Stimulated activated CD8-positive, alpha-beta memory T cell treated with anti-CD3 and anti-CD28 coated beads, Interleukin-15, amount 100 ng/mL, for 1 hour (primary cell): ENCODE measurements at places on chromosomes 11 and 22.
A peak's percentile ranks its signal among the peaks of the same experiment; 100 is the strongest.

DNA sequence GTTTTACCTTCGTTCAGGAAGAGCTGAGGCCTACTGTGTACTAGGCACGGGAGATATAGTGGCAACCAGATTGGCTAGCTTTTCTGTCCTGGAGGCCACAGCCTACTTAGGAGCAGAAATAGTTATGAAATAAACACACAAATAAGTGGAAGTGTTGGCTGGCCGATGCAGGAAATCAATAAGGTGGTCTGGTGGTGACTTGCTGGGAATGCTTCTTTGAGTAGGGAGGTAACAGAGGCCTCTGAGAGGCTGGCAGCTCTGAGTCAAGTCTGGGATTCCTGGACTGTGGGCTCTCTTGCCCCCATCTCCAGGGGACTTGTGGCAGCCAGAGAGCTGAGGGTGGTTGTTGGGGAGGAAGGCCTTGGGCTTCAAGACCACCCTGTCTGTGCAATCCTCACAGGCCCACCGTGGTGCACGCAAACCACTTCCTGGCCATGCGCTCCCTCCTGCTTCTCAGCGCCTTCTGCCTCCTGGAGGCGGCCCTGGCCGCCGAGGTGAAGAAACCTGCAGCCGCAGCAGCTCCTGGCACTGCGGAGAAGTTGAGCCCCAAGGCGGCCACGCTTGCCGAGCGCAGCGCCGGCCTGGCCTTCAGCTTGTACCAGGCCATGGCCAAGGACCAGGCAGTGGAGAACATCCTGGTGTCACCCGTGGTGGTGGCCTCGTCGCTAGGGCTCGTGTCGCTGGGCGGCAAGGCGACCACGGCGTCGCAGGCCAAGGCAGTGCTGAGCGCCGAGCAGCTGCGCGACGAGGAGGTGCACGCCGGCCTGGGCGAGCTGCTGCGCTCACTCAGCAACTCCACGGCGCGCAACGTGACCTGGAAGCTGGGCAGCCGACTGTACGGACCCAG, 4.1 kb downstream of the SERPINH1 start:
- DNase-seq, result no peak

GRCh38 chr11:130585545-130585944, 137.1 kb downstream of the ADAMTS15 start:
- no peak for DNase-seq

- DNase-seq, result no peak
These were observed 23.4 kb upstream of the CLMP start for GRCh38 chr11:123218451-123218850.

GRCh38 chr11:17267576-17267975, 9.0 kb upstream of the NUCB2 start:
- no peak for DNase-seq

DNA sequence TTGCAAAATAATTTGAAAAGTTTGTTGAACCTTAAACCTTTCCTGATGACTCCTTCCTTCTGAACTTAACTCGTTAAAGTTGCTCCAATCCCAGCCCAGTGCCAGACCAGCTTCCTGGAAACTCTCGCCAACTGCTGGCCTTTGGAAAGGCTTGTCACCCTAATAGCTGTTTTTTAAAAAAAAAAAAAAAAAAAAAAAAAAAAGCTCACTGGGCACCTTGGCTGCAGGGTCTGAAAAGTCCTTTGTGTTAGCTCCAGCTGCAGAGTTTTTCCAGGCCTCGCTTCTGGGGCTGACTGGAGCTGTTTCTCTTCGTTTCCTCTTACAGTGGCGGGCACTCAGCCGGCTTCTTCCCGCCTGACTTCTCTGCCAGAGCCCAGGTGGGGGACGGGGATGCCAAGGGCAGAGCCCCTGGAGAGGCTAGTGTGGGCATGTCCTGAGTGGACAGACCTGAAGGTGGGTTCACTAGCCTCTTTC, 25.1 kb downstream of the KCNQ1OT1 start:
- DNase-seq, result no peak

- no peak for DNase-seq
These were observed 148.8 kb downstream of the CRYBB2 start for GRCh38 chr22:25368271-25368670.

DNA sequence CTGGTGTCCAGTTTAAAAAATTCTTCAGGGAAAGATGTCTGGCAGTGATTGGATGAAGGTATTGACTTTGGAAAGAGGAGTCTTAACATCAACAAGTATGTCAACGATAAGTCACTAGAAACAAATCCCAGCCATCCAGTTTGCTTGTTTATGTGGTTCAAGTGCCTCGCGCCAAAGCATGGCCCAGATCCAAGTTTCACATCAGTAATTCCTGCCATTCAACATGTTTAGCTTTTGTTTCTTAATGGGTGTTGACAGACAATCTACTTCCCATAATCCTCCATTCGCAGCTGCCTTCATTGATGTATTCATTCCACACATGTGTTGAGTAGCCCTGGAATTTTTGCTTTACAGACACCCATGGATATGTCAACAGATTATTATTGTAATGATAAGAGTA, 77.8 kb downstream of the UBASH3B start:
- no peak for DNase-seq

DNA sequence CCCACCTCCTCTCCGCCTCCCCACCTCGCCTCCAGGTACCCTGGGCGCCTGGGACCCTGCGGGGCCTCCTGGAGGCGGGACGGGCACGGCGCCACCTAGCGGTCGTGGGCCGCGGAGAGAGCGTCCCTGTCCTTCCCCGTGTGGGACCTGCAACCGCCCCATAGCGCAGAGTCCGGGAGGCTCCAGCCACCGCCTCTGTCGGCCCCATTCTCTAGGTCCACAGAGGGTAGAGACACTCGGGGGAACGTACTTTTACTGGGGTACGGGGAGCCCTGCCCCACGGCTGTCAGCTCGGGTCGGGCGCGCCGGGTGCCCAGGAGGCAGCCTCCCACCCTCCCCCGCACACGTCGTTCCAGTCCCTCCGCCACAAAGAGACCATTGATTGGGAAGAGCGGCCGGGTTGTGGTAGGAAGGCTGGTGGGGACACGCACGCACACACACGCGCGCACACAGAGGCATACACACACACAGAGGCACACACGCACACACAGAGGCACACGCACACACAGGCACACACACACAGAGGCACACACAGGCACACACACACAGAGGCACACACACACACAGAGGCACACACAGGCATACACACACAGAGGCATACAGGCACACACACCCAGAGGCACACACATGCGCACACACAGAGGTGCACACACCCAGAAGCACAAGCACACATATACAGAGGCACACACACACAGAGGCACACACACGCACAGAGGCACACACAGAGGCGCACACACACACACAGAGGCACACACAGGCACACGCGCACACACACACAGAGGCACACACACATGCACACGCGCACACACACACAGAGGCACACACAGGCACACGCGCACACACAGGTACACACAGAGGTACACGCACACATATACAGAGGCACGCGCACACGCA, 12.6 kb upstream of the NECTIN1 start:
- peak; percentile 40 for DNase-seq

GRCh38 chr11:122207921-122208764, 92.1 kb upstream of the BLID start:
- no peak for DNase-seq

GRCh38 chr11:75241036-75241905, 697 bp downstream of the TPBGL start:
- DNase-seq, result peak; percentile 66

GRCh38 chr11:87803748-87804147, 371.5 kb downstream of the RAB38 start:
- no peak for DNase-seq

DNA sequence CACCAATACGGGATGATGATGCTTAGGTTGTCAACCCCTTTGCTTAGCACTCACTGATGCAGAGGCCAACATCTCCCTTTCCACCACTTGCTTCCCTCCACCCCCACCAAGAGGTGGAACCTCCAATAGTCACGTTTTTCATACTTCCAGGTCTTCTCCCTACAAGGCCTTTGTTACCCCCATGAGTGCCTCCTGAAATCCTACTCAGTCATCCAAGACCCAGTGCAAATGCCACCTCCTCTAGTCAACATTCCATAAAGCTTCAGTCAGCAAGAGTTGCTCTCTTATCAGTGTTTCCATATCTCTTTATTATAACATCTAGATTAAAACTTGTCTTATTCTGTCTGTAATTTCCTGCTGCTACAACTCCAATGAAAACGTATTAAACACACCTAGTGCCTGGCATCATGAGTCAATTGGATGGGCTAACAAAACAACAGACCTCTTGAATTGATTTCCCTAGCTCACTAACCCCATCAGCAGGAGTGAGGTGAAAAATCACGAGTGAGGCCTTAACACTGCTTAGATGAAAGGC, 370.7 kb upstream of the CCDC90B start:
- no peak for DNase-seq

GRCh38 chr11:62142921-62143320, 19.1 kb downstream of the INCENP start:
- DNase-seq, result no peak

DNA sequence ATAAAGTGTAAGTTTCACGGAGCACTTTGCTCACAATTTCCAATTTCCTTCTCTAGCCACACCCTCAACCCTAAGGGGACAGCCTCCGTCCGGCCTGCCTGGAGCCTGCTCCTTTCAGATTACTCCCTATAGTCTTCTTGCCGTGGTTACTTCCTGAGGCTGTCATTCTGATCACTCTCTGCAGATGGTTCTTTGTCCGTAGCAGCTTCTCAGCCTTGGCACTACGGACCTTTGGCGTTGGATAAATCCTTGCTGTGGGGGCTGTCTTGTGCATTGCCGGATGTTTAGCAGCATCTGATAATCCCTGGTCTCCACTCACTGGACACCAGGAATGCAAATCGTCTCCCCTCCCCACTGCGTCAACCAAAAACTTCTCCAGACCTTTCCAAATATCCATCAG, 447.5 kb upstream of the KIRREL3 start:
- no peak for DNase-seq

DNA sequence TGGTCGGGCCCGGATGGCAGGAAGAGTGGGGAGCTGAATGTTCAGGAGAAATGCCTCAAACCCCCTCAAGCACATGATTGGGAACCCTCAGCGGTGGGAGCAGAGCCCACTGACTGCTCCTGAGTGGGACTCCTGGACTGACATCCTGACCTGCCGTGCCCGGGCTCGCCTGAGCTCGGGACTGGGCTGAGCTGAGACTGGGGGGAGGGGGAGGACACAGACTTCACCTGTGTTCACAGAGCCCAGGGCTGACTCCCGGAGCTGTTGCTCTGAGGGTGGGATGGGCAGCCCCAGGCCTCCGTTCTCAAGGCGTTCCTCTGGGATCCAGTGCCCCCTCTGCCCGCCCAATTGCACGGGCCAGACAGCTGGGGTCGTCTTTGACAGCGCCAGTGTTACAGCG, 24.6 kb downstream of the DAGLA start:
- DNase-seq, result no peak

DNA sequence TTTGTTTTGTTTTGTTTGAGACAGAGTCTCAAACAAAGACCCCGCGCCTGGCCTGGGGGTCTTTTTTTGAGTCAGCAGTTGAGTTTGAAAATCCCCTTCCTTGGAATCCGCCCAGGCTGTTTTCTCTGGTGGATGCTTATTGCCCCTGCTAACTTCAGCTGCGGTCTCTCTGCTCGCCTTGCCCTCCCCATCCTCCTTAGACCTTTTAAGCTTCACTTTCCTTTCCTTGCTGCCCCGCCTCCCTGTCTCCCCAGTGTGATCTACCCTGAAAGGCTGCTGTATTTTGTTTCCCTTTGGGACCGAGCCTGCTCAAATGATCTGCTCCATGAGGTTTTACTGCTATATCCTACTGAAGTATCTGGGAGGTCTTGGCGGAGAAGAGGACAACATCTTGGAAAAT, 2.5 kb downstream of the USP18 start:
- no peak for DNase-seq

DNA sequence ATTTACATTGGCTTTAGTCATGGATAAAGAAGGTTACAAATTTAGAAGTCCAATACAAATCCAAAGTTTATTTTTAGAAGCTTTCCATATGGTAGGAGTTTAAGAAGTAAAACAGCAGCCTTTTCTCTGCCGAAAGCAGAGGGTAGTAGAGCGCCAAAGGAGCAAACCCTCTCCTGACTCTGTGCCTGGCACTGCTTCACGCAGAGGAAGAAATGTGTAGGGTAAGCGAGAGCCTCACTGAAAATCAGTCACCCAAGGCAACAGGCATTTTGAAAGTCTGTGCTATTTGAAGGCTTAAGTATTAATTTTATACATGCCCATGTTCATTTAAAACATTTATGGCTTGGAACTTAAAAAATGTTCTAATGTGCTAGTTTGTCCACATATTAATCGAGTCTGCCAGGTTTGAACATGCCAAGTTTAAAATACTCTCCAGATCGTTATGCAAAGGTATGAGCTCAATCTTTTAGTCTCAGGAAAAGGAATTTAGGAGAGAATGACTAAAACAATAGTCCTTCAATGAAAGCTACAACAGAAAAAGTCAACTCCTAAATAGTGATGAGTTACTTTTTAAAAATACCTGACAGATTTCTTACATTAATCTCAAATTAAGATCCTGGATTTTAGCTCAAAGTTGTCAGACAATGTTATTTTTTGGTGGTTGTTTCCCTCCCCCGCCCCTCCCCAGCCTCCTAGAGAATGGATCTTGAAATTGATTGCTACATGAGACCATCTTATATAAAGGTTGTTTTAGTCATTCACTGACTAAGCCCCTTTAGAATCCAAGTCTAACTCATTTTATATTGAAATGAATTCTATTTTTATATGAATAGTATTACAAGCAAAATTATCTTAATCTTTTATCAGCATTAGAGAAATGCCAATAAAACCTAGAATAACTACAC, 38.7 kb downstream of the MRTFA start:
- DNase-seq, result no peak

- no peak for DNase-seq
These were observed at the start of gene KREMEN1 for GRCh38 chr22:29072979-29073617. Gene KREMEN1, plus strand, starts transcription at chr22:29073035. Its CDS starts 96 bp downstream, at chr22:29073131.

DNA sequence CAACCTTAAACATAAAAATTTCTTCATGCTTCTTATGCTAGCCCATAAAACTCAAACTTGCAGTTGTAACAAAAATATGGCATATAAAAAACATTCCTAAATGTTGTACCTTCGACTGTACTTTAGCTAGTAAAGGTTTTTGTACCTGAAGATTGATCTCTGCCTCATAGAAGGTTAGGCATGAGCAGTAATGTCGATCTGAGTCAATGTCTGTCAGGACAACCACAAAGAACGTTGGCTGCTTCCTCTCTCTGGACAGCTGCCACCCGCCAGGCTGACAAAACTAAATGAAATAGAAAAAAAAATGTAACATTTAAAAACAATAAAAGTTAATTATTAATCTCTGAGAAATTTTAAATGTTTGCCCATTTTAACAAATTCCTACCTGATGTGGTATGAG, 251.3 kb downstream of the SBF2 start:
- no peak for DNase-seq

GRCh38 chr11:107801641-107802040, 56.9 kb downstream of the SLC35F2 start:
- DNase-seq, result no peak

- DNase-seq, result no peak
These were observed 154.2 kb downstream of the LDLRAD3 start for GRCh38 chr11:36098087-36098486.

- DNase-seq, result no peak
These were observed 57.6 kb upstream of the FTH1 start for GRCh38 chr11:62024936-62025486.

- no peak for DNase-seq
These were observed 29.0 kb downstream of the MYH9 start for GRCh38 chr22:36358533-36359469.

- no peak for DNase-seq
These were observed 38.7 kb downstream of the IGSF9B start for GRCh38 chr11:133917921-133918607.
